ENCODE measurements at places on chromosomes 3 and 15.

GRCh38 chr3:170961616-170962400, 53.4 kb upstream of the EIF5A2 start:
- no peak for DNase-seq

DNA sequence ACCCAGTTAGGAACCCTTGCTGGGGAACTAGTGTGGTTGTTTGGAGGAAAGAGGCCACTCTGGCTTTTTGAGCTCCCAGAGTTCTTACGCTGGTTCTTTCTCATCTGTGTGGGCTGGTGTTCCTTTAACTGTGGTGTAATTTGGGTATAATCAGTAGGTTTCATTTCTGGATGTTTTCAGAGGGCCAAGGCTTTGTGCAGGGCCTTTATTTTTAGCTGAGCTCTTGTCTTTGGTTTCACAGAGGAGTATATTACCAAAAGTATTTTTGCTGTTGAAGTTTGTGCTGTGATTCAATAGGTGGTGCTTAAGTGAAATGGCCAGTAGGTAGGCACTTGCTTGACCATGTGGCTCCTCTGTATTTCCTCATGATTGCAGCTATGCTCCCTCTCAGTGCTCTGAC, 357.9 kb downstream of the KCNH8 start:
- DNase-seq = no peak

DNA sequence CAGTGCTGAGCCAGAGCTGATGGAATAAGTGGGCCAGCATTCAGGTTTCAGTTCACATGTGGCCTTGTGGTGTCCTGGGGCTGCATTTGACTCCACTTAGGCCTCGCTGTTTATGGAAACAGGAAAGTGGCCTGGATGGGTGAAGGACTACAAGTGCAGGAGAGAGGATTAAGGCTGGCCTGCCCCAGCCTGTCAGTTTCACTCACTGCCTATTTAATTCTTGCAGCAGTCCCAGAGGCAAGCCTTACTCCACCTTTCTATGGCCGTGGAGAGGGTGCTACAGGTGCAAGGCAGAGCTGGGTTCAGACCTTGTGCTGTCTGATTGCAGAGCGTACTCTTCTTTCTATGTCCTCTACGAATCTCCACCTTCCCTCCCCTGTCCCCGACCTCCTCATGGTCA, 37.7 kb downstream of the ABHD17C start:
- no peak for DNase-seq

- no peak for DNase-seq
Measured at GRCh38 chr15:48596415-48596814, 49.1 kb downstream of the FBN1 start.

DNA sequence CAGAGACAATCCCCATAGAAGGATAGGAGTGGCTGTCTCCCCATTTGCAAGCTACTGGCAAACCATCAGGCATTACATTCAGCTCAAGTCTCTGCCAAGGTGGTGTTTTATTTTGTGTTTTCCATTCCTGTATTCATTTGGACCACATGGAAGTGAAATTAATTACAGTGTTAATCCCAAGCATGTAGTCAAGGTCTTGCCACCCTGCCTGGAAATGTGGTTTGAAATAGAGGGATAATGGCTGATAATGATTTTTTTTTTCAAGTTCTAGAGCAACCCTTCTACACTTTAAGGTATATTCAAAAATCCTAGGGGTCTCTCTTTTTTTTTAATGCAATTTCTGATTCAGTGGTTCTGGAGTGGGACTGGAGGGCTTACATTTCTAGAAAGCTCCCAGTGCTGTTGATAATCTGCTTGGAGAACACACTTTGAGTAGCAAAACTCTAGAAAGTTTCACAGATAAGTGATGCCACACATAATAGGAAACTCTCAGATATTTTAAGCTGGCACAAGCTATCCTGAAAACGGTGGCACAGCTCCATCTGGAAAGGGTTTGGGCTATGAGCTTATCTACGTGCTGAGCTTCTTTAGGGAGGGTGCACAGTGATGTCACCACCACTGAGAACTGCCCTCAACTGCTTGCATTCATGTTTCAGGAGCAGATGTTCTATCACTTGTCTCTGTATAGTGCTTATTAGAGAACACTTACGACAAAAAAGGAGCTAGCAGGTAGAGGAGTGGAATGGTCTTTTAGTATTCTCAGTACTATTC, 140.1 kb upstream of the IL12A start:
- no peak for DNase-seq
